ENCODE measurements at places on chromosomes 12 and 14.

DNA sequence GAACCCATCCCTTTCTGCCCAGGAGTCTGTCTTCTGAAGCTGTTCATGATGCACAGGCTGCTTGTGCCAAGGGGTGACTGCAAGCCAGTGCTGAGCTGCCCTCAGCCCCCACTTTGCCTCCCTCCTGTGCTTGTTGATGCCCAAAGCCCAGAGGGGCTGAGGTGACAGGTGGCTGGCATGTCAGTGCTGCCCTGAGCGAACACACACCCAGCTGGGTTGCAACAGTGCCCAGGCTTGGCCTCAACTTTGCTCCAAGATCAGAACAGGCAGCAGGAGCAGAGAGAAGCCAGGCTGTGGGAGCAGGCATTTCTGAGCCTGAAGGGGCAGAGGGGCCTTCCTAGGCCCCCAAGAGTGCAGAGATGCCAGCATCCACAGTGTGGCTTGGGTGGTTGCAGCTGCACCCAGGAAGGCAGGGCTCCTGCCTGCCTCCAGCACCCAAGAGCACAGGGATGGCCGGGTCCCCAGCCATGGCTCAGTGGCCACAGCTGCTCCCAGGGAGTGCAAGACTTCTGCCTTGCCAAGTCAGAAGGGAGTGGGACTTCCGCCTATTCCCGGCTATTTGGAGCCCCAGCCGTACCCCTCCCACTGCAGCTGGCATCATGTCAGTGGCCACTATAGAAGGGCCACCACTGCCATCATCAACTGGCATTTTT, 83.1 kb downstream of the SLC16A7 start:
- no peak for DNase-seq

- DNase-seq = no peak
Observed at GRCh38 chr12:120814903-120815429, 89.2 kb downstream of the SPPL3 start.

- no peak for DNase-seq
Observed at GRCh38 chr12:4118601-4119156, 154.9 kb upstream of the CCND2 start.

DNA sequence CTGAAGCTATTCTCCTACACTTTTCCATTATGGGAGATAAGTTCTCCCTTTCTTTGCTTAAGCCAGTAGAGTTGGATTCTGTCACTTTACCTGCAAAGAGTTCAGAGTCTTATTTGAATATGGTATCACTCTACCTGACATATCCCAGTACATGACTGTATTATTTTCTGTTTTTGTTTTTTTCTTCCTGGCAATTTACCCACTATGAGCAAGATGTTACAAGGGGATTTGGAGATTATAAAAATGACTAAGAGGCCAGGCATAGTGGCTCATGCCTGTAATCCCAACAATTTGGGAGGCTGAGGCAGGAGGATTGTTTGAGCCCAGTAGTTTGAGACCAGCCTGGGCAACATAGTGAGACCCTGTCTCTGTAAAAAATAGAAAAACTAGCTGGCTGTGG, 46.4 kb upstream of the CHST11 start:
- no peak for DNase-seq

- no peak for DNase-seq
Observed at GRCh38 chr12:101019667-101020066, 190.4 kb downstream of the SLC5A8 start.

DNA sequence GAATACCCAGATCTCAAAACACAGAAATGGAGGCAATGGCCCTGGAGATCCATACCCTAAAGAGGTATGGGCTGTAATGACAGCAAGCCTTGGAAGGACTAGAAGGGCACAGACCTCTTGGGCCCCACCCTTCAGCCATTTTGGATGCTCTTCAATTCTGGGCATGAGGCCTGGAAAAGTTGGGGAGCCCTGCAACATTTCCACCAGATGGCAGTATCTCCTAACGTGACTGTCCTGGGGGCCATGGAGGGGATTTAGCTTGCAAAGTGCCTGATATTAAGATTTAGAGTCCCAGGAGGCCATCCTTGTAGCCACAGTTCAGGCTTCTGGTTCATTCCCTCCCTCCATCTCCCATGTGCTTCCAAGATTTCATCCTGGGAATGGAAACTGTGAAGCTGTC, 30.2 kb downstream of the KCNA5 start:
- peak; percentile 16 for DNase-seq

DNA sequence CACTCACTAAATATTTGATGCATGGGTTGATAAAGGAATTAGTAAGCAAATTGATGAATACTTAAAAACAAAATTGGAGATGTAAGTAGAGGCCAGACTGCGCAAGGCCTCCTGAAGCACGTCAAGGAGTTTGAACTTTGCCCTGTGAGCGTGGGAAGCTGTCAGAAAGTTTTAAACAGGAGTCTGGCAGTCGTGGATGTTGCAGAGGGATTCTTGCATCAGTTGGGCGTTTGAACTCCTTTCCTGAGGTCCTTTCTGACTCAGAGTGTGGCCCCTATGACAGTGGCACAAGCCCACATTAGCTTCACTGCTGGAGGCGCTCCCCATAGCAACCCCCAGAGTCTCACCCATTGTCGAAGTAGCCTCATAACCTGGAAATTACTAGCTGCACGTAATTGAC, 17.9 kb upstream of the IL22 start:
- no peak for DNase-seq

DNA sequence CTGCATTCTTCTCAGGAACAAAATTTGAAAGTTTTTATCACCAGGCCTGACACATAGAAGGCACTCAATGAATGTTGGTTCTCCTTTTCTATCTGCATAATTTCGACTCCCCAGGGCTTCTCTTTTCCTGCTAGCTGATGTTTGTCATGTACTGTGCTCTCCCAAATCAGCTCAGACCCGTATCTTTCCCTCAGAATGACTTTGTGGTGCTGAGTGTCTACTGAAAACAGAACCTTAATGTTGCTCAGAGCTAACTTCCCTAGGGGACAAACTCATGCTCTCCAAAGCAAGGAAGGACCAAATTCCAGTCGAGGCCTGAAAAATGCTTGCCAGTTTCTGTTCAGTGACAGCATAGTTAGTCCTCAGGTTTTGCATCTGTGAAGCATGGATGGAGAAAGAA, 1.9 kb downstream of the ARHGDIB start:
- no peak for DNase-seq

DNA sequence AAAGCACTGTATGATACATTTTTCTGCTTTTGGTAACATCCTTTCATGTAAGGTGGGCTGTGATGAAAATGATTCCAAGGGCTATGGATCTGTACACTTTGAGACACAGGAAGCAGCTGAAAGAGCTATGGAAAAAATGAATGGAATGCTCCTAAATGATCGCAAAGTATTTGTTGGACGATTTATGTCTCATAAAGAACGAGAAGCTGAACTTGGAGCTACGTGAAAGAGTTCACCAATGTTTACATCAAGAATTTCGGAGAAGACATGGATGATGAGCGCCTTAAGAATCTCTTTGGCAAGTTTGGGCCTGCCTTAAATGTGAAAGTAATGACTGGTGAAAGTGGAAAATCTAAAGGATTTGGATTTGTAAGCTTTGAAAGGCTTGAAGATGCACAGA, 22.1 kb upstream of the SRGAP1 start:
- DNase-seq = peak; percentile 29

DNA sequence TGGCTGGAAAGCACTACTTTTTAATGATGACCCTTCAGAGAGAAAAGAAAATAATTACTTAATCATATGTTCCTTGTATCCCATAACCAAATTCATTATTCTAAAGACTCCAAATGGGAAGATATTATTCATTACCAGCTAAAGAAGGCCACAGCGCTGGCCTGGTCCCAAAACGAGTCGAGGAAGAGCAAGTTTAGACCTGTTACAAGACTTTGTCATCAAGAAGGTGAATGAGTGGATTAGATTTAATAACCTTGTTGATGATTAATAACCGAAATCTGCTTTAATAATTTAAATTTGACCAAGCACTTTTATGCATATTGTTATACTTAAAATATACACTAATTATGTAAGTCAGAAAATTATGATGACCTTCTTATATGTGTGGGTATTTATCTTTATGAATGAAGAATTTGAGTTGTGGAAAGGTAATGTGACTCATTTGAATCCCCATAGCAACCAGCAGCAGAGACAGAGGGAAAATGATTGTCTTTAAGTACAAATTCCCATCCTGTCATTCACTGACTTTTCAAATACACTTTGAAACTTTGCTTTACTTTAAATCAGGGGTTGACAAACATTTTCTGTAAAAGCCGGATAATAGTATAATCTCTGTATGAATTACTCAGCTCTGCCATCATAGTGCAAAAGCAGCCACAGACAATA, 200.3 kb upstream of the NPAS3 start:
- no peak for DNase-seq

- no peak for DNase-seq
Observed at GRCh38 chr12:116922194-116922897, 11.6 kb downstream of the FBXW8 start.

DNA sequence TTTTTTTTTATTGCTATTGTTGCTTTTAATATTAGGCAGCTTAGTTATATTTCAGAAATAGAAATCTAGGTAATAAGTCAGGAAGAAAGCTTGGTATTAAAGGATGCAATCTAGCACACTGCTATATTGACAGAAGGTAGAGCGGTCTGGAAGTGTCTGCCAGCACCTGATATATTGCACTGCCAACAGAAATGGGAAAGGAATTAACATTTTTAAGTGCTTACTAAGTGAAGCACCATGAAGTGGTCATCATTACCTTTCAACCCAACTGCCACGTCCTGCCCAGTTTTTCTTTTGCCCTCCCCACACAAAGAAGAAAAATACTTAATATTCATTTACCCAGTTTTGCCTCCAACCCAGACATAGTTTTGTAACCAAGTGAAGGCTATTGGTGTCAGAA, 163.5 kb downstream of the KITLG start:
- DNase-seq = peak; percentile 36

DNA sequence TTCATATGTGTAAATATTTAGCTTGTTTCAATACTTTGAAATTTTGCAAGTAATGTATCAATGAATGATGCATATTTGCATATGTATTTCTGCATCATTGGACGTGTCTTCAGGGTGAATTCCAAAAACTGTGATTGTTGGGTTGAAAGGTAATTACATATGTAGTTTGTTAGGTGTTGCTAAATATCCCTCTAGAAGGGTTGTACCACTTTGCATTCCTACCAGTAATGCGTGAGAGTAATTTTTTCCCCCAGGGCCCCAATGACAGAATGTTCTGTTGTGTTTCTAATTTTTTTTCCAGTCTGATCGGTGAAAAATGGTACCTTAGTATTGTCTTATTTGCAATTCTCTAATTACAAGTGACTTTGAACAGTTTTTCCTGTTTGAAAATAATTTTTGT, 408.9 kb downstream of the NAV3 start:
- no peak for DNase-seq

GRCh38 chr12:56375598-56376434, 13.2 kb upstream of the APOF start:
- no peak for DNase-seq

GRCh38 chr14:104034976-104035699, 50.4 kb upstream of the ASPG start:
- DNase-seq = no peak

DNA sequence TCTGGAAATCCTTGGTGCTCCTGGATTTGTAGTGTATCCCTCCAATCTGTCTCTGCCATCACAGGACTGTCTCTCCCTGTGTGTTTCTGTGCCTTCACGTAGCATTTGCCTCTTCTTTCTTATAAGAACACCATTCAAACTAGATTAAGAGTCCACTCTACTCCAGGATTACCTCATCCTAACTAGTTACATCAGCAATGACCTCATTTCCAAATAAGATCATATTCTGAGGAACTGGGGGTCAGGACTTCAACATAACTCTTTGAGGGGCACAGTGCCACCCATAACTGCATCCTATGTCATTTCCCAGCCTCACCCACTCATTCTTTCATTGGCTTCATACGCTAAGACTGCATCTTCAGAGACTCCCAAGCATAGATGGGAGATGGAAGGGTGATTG, 106.2 kb downstream of the NT5DC3 start:
- DNase-seq = no peak

GRCh38 chr14:84929086-84929485, 600.9 kb upstream of the FLRT2 start:
- DNase-seq = no peak

- peak; percentile 55 for DNase-seq
Observed at GRCh38 chr12:57111031-57111734, at the start of gene STAT6. Gene STAT6, minus strand, starts transcription at chr12:57111362. Its CDS starts 3,084 bp downstream, at chr12:57108278.

DNA sequence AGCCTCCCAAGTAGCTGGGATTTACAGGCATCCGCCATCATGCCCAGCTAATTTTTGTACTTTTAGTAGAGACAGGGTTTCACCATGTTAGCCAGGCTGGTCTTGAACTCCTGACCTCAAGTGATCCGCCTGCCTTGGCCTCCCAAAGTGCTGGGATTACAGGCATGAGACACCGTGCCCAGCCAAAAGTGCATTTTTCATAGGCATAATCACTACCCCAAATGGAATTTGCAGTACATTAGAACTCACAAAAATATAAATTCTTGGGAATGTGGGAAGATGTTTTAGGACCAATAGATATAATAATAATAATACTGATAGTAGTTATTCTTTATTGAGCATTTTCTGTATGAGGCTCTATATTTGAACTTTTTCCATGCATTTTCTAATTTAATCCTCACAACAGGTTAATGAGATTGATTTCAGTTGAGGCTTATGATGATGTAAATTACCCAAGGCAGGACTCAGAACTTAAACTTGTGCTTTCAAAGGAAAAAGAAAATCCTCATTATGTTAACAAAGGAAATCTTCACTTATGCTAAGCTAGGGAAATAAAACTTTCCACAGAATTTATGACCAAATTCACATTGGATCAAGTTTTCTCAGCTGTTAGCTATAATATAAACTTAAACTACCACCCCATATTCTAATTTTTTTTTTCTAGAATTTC, 121.6 kb downstream of the SRGAP1 start:
- DNase-seq = no peak

DNA sequence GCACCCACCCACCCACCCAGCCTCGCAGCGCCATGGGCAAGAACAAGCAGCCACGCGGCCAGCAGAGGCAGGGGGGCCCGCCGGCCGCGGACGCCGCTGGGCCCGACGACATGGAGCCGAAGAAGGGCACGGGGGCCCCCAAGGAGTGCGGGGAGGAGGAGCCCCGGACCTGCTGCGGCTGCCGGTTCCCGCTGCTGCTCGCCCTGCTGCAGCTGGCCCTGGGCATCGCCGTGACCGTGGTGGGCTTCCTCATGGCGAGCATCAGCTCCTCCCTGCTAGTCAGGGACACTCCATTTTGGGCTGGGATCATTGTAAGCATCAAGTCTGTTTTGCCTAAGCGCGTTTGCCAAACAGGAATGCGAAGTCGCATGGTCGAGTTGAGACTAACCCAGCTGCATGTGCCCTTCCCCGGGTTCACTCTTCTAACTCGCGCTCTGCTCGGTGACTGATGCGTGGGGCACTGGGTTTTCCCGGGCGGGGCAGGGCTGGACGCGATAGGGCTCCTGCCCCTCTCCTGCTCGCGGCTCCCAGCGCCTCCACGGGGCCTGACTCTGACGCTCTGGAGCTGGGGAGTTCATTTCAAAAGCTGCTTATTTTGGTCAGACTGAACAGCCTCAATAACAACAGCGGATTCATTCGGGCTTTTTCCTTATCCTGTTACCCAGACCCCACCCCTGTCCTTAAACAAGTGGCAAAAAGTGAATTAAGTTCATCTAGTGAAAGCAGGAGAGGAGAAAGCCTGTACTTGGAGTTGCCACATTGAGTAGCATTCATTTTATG, 458 bp downstream of the SSPN start:
- DNase-seq = no peak

- peak; percentile 17 for DNase-seq
Observed at GRCh38 chr14:100132161-100132902, 27.1 kb downstream of the DEGS2 start.

- DNase-seq = no peak
Observed at GRCh38 chr12:106598003-106598402, 15.2 kb downstream of the RFX4 start.

Measured in A172 (cell line).